ENCODE measurements at places on chromosomes 12 and 14. TPM values are rescaled to one million over a fixed set of nuclear protein-coding genes. Genes with fewer than 3 reads are reported as not detected.

NPAS3 gene
- total RNA-seq, result 0.86 TPM

YAF2 gene
- 20.7 TPM for total RNA-seq

ZC2HC1C gene
- 0.64 TPM for total RNA-seq

TAS2R10 gene
- total RNA-seq, result 0.86 TPM

RFX4 gene
- not detected for total RNA-seq

ATP6V1D gene
- 168 TPM for total RNA-seq

C14orf119 gene
- total RNA-seq, result 48.0 TPM

DEGS2 gene
- not detected for total RNA-seq

PLCZ1 gene
- total RNA-seq, result not detected

GRCh38 chr14:20760950-20761349 lies 7.3 kb upstream of the EDDM3B start:
- no peak for DNase-seq

DNA sequence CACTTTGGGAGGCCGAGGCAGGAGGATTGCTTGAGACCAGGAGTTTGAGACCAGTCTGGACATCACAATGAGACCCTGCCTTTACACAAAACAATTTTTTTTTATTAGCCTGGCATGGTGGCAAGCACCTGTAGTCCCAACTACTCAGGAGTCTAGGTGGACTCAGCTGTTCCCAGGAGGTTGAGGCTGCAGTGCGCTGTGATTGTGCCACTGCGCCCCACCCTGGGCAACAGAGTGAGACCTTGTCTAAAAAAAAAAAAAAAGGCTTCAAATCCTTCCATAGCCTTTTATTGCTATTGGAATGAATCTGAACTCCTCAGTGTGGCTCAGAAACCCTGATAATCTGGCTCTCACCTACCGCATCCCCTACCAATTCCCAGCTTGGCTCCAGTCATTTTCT lies 26.1 kb downstream of the AK7 start:
- DNase-seq, result no peak

DNA sequence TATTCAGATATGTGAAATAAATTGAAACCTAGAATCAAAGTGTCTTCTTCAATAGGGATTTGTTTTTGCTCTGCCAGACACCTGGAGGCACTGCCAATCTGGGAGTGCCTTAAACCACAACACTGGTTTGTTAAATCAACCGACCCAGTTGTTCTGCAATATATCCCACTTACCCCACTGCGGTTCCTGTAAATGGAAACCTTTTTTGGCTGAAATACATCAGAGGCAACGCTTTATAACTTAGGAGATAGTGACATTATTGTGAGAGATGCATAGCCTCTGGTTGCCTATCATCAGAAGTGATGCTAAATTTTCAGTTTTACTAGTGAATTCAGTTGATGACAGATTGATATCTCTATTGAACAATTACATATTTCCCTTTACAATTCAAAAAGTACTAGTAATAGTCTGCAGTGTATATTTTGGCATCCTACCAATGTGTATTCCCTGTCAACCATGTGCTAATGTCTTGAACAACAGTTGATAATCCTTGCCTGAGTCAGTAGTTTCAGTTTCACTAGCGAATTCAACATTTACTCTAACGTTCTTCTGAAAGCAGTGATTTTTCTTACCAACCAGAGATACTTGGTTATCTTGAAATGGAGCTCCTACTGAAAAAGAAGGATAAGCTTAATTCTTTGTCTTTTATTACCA lies 30.5 kb downstream of the PPP2R5C start:
- DNase-seq, result peak; percentile 73

DNA sequence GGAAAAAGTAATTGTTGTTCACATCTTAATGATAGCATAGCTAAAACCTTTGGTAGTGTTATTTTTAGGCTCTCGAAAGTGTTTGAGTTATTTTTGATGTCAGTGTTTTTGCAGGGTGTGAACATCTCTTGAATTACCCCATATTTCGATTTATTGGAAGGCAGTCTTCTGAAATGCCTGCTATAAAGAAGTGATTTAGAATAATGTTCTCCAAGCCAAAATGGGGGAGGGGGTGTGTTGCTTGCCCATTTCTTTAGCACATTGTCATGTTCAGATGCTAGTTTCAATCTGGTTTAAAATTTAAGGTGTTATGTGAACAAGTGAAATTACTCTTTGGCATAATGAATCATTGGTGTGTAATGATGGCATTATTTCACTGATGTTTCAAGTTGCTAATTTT lies 110.6 kb downstream of the SYNE2 start:
- DNase-seq, result no peak

DNA sequence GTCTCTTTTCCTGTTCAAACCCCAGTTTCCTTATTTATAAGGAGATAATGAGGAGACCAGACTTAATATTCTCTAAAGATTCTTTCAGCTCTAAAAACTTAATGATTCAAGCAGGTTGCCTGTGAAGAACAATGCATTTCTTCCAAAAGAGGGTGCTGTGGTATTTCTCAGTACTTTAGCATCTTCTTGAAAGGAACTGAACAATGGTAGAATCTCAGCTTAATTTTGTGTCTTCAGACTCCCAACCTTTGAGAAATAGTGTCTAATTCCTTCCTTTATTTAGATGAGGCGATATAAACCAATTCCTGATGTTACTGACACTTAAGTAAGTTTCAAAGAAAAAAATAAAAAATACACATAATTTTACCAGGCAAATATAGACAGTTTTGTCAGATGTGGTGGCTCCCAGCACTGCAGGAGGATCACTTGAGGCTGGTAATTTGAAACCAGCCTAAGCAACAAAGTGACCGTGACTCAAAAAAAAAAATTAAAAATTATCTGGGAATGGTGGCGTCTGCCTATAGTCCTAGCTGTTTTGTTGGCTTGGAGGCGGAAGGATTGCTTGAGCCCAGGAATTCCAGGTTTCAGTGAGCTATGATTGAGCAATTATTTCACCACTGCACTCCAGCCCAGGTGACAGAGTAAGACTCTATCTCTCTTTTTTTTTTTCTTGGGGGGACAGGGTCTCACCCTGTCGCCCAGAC lies 76.9 kb upstream of the PSMA6 start:
- DNase-seq, result peak; percentile 78

DNA sequence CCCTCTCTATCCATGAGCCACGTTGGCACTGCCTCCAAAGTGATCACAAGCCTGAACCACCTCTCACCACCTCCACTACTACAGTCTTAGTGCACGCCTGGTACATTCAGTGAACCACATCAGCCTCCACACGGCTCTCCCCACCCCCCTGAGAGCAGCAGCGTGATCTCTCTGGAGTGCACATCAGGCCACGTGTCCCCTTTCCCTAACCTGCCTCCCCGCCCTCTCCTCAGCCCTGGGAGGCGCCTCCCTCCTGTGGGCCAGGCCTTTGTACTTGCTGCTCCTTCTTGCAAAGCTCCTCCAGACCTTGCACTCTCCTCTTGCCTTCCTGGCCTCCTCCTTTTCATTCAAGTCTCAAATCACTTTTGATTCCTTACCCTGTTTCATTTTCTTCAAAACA lies 49.8 kb downstream of the SLC6A12 start:
- DNase-seq, result no peak

- no peak for DNase-seq
Measured at GRCh38 chr14:29759521-29760340, 167.9 kb downstream of the PRKD1 start.

- no peak for DNase-seq
Measured at GRCh38 chr14:85280074-85280473, 249.9 kb upstream of the FLRT2 start.

DNA sequence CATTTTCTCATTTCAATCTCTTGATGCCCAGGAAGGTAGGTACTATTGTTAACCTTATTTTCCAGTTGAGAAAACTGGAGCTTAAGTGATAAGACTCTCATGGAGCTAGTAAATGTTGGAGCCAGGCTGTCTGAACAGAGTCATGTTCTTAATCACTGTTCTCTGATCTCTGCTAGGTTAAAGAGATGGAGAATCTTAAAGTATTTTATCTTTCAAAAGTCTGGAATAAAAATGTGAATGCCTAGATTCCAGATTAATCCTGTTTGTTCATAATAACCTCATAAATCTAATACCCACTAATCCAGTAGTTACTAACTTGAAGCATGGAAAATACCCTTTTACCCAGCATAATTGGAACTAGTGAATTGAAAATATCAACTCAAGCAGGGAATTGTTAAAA lies 341.0 kb upstream of the RGS6 start:
- peak; percentile 30 for DNase-seq

GRCh38 chr14:90678420-90678819 lies 137.8 kb downstream of the TTC7B start:
- peak; percentile 67 for DNase-seq

DNA sequence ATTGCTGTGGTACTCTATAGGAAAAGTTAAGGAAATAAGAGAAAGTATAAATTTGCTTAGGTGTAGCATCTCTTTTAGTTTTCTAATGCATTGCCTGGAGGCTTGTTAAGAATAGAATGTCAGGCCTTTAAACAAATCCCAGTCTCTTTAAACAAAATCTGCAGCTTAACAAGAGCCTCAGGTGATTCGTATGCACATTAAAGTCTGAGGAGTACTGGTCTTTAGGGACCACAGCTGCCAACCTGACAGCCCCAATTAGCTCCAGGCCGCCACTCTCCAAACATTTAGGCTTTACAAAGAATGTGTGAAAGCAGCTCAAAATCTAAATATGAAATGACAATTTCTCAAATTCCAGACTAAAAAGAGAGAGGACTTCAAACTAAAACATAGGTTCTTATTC lies 35.7 kb downstream of the PAWR start:
- DNase-seq, result no peak

DNA sequence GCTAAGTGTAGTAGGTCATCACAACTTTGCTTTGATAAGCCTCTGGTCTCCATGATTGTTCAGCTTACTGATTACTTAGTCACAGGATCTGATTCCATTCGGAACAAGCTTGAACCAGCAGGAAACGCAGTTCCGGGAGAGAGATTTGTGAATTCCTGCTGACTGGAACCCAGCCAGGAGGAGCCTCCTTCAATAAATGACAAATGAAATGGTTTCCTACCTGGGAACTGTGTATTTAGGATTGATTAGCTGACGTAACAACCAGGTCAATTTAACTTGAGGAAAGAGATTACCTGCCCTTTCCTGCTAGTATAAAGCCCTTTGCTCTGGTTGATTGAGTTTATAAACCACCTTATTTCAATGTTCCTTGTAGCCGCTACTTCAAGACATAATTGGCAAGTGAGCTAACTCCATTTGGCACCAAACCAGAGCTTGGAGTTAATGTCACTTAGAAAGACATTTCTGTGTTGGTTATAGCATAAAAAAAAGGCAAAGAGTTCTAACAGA lies 35.1 kb upstream of the KCNH3 start:
- DNase-seq, result no peak

GRCh38 chr14:57049848-57050247 lies 218.9 kb downstream of the EXOC5 start:
- DNase-seq, result no peak

DNA sequence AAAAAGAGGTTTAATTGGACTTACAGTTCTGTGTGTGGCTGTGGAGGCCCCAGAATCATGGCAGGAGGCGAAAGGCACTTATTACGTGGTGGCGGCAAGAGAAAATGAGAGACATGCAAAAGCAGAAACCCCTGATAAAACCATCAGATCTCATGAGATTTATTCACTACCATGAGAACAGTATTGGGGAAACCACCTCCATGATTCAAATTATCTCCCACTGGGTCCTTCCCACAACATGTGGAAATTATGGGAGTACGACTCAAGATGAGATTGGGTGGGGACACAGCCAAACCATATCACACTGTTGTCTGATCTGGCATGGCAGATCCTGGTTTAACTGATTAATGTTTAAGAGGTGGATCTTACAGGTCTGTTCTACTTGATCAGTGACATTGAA lies 5.6 kb downstream of the DDX47 start:
- DNase-seq, result no peak

DNA sequence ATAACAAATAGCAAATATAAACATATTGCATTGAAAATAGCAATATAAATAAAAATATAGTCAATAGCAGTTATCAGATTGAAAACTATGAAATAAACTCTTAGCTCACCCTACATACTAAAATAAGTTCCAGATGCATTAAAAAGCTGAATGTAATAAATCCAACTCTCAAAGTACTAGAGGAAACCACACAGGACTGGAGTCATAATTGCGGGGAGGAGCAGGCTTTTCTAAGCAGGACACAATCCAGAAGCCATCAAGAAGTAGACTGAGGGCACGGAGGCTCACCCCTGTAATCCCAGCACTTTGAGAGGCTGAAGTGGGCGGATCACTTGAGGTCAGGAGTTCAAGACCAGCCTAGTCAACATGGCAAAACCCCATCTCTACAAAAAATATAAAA lies 22.2 kb downstream of the GSC start:
- DNase-seq, result no peak

DNA sequence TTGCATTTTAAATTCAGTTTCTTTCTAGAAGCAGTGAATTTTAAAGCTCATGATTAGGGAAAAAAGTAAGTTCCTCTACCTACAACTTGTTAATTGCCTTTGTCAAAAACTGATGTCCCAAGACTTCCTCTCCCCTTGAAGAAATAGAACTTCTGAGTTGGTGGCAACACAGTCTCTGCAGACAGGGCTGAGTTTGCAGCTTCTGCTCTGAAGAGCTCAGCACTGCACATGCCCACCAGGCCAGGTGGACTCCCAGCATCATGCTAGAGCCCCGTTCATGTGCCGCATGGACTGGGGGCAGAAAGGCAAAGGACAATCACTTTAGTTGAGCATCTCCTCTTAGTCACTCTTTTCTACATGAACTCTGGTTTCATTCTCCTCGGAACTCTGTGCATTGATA lies 620.1 kb downstream of the VRK1 start:
- DNase-seq, result no peak

GRCh38 chr14:79862045-79862444 lies 349.3 kb downstream of the DIO2 start:
- DNase-seq, result no peak

GRCh38 chr14:106511006-106511799 lies 984.8 kb downstream of the TMEM121 start:
- no peak for DNase-seq

DNA sequence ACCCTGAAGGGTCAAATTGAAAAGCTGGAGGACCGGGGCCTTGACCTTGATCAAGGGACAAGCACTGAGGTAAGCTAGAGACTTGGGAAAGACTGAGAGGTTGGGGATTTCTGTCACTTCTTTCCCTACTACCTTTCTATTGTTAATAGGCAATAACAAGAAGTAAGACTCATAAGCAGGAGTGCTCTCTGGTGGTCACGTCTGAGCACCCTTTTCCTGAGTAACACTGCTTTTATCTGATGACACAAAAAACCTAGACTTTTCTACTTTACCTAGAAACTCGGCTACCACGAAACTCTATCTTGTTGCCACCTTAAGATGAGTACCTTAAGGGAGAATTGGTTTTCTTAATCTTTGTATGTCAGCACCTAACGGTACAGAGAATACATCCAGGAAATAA lies 35.5 kb upstream of the PPFIBP1 start:
- DNase-seq, result no peak

DNA sequence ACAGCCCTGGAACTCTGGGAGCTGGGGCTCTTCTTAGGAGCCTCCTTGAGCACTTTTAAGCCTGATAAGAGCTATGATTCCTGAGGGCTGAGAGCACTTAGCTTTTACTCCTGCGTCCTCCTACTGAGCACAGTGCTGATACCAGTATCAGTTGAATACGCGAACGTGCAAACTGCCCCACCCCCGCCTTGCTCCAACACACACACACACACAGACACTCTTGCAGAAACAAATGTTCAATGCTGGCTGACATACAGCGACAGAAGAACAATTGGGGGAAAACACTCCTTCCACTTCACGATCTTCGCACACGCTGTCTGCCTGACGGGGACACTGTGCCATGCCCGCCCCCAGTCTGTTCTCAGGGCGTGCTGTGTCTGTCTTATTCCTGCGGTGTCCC lies 57.2 kb upstream of the DLK1 start:
- no peak for DNase-seq

GRCh38 chr14:28656704-28657255 lies 109.8 kb upstream of the FOXG1 start:
- no peak for DNase-seq
